ENCODE measurements at places on chromosomes 2 and 18.

DNA sequence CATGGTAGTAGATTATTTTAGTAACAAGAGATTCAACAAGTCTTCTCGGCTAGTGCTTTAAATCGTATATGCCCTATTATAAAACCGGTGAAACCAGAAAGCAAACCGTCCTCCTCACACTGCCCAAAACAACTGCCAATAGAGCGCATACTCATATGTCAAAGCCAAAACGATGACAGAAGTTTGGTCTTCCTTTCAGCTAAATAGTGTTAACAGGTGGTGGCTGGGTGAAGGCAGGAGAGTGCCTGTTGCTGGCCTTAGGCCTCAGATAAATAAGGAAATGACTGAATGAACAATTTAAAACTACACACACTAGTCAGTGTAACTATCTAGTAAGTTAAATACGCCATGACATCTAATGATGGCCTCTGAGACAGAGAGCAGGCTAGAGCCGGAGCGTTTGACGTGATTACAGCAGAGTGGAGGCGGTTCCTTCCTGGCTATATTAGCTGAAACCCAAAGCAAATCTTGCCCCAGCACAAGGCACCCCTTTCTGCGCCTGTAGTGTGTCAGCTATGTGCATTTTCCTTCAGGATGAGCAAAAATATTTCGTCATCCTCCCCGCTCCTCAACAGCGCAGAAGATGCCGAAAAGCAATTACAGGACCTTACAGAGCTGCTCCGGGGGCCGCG lies 1.6 kb downstream of the LONRF2 start:
- DNase-seq, result no peak

GRCh38 chr18:3857544-3857943 lies 407.6 kb downstream of the TGIF1 start:
- no peak for DNase-seq

- no peak for DNase-seq
These were observed 218.8 kb upstream of the ZEB2 start for GRCh38 chr2:144738749-144739148.

- DNase-seq, result no peak
These were observed 661.6 kb downstream of the PLCL1 start for GRCh38 chr2:198465970-198466369.

GRCh38 chr18:79102886-79103285 lies 33.7 kb downstream of the ATP9B start:
- DNase-seq, result no peak

DNA sequence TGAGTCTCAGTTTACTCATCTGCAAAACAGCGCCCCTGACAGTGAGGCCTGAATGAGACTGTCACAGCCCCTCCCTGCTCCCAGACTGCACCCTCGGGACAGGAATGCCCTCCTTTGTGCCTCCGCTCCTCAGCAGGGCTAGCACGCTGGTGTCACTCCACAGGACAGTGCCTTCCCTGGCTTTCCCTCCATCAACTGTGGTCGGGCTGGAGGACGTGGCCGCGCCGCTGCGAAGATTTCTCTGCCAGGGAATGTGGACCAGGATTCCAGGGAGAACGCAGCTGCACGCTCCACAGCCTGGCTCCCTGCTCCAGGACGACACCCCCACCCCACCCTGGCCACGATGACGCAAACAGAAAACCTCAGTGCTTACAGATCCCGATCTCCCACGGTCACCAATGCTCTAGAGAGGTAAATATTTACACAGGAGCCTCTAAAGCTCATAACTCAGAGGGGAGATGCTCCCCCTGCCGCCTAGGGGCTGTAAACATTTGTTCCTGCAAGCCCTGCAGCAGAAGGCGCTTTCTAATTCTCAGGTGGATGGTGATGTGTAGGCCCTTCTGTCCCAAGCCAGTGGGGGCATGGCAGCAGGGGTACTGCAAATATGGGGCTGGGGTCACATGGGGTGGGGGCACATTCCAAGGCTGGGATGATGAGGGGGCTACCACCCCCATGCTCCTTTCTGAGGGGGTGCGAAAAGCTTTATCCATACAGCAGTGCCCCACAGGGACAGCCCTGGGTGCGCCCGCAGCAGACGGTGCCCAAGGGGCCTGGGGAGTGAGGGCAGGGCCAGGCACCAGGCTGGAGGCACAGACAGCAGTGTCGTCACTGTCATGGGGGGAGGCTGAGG lies 12.4 kb downstream of the HS6ST1 start:
- DNase-seq, result peak; percentile 99

DNA sequence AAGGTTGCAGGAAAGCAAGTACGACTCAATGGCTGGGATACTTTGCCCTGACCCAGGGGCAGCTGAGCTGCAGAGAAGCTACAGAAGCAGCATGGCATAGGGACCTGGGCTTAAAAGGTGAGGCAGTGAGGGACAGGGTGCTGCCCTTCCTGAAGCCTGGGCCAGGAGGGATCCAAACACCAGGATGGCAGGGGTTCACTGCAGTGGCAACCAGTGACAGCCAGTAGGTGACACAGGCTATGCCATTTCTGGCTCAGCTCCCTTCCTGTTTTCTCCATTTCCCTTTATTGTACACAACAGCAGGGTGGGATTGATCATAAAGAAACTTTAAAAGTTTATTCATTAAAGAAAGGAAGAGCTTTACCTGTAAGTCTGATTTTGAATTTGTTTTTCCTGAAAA lies 48.8 kb downstream of the CABYR start:
- no peak for DNase-seq

GRCh38 chr2:149129433-149129832 lies 90.9 kb downstream of the LYPD6B start:
- no peak for DNase-seq

DNA sequence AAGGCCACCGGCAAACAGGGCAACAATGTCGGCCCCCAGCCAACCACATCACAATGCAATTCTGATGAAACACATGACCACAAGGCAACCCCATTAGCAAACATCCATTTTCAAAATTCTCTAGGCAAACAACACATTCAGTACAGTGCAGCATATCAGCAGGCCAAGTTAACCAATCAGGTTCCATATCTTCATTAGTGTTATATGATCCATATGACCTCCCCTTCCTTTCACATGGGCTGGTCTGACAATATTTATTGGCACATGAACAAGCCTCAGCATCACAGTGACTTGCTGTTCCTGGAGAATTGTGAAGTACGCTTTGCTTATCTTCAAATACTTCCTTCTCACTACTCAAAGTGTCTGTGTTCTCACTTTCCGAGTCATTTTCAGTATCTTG lies 19.8 kb downstream of the RNF103 start:
- no peak for DNase-seq

- no peak for DNase-seq
These were observed 12.7 kb upstream of the CDH19 start for GRCh38 chr18:66616523-66616983.

DNA sequence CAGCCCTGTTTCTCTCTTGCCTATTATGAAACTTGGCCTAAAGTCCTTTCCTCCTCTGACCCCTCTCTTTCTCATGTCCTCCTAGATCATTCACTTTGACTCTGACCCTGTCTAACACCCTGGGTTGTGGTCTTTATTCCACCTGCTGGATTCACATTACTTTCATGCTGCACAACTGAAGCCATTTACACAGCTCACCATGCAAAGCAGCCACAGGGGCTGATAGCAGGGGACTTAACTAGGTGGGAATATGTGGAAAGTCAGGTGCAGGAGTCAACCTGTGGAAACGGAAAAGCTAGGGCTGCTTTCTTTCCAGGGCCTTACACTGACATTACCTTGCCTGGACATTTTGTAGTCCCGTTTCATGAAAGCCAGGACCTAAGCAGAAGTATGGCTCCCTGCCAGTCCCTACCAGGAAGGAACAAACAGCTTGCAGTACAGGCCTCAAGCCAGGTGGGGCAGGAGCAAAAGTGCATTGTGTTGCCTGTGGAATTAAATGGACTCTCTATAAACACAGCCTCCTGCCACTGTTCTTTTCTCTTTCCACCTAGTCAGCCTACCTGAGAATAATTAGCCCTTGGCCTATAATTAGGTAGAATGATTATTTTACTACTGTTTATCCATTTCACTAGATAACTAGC lies 11.8 kb downstream of the MAPRE3 start:
- DNase-seq, result peak; percentile 47

- no peak for DNase-seq
These were observed 290.6 kb downstream of the NDUFA10 start for GRCh38 chr2:239734436-239735005.

DNA sequence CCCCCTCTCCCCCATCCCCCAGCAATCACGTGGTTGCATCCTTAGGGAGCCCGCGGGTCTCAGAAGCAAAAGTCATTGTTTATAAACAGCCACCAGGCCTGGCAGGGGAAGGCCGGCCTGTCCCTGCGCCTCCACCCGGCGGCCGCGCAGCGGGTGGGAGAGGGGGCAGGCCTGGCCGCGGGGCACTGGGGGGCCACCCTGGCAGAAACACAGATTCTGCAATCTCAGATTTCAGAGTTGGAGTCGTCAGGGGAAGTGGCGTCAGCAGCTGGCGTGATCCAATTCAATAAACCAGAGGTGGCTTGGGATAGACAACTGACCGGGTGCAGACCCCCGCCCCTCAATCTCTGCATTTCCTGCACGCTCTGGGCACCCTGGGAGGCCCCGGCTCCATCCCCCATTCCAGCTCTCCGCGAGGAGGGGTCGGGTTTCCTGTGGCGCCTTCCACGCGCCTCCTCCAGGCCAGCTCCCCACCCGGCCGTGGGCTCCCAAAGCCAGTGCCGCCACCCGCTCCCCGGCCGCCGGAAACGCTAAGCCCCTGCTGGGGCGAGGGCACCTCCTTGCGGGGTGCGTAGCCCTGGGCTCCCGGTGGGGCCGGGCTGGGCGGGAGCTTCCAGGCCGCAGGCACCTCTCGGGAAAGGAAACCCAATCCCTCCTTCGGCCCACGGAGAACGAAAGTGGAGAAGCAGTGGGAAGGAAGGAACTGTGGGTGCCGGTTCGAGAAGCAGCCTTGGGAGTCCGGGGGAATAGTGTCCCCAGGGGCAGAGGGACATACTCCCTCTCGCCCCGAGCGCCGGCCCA lies 1.1 kb downstream of the BIN1 start:
- peak; percentile 69 for DNase-seq

DNA sequence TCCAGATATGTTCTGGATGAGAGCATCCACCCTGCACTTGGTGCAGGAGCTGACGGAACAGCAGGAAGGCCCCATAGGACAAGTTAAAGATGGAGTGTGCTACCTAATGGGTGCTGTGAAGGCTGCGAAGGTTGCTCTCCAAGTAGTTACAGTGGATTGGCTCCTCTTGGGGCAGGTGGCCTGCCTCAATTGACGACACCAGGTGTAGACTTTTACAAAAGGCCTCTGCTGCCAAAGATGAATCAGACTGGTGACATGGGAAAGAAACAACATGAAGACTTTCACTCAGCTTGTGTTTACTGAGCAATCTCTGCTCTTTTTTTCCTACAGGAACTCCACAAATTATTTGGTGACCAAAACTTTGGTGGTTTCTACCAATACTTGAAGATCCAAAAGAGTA lies 437.7 kb downstream of the PLCL1 start:
- no peak for DNase-seq

DNA sequence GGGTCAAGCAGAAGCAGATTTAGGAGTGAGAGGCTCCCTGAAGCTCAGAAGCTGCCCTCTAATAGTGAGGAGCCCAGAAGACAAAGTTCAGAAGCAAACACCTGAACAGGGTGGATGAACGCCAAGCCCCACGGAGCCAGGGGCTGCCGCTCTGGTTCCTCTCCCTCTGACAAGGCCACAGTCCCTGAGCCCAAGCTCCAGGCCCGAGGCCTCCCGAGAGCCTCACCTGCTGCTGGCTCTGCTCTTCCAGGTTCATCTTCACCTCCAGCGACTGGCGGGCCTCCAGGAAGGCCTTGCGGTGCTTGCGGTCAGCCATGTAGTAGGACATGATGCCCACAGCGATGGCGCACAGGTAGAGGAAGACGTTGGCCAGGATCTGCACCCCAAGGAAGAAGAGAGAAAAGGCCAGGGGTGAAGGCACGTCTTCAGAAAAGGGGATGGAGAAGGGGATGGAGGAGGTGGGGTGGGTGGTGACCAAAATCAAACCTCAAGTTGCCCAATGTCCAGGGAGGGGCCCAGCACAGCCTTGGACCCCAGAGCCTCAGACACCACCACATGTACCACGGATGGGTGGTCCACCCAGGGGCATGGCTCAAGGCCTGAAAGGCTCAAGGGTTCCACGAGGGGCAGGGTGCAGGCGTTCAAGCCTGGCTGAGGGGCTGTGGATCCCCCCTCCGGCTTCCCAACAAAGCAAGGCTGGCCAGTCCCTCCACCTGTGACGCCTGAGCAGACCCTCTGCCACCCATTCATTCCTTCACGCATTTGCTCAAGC lies 47.5 kb downstream of the ADCY3 start:
- DNase-seq, result no peak

GRCh38 chr2:97797355-97797754 lies 84.0 kb downstream of the ZAP70 start:
- DNase-seq, result no peak

DNA sequence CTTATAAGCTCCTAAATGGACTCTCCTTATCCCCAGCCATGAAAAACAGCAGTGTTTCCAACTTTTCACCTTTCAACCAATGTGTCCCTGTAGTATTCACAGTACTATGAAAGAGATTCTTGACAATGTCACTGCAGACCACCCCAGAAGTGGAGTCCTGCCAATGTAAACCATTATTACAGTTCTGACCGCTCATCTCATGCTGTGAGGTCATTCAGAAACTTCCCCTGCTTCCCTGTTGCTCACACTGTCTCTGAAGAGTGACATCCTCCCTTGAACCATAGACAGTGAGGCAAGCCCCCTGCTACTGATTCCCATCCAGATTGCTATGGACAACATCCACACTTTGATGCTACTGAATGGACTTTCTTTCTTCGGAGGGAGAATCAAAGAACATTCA lies 1523.7 kb upstream of the ACVR2A start:
- peak; percentile 42 for DNase-seq

- no peak for DNase-seq
These were observed 153.0 kb upstream of the TWIST2 start for GRCh38 chr2:238694922-238695321.

- DNase-seq, result no peak
These were observed 610.0 kb upstream of the RAB6C start for GRCh38 chr2:129369437-129369836.

DNA sequence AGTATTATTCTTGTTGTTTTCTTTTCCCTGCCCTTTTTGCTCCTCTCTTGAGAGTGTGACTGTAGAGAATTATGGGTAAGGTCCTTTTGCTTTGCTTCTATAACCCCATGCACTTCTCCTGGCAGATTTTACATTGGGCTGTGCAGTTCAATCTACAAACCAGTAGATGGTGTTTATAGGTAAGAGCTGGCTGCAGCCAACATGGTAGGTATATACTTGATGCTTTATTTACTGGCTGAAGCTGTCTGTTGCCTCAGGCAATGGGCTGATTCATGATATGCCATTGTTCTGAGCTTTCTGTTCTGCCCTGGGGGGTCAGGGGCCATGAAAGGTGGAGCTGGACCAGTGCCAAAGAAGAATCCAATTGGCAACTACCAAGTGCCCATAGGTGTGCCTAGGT lies 48.3 kb upstream of the MYL1 start:
- no peak for DNase-seq

DNA sequence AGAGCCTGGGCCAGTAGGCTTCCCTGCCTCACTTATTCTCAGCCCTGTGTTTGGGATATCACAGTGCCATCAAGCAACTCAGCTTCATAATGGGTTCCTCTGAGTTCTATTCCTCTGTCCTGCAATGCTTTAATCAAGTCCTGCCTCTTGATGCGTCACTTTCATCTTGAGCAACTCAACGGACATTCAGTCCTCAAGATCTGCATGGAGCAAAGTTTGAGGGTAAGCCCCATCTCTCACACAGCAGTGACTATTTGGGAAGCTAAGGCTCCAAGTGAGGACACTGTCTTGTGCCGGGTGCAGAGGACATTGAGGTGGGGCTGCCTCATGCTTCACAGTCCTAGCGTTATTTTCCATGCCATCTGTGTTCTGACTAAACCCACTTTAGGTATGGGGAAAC lies 50.9 kb upstream of the PLB1 start:
- DNase-seq, result no peak

- DNase-seq, result peak; percentile 46
These were observed 395.6 kb downstream of the ARHGAP15 start for GRCh38 chr2:143524559-143525401.

GRCh38 chr2:168212866-168213265 lies 34.5 kb downstream of the STK39 start:
- peak; percentile 76 for DNase-seq
